ENCODE measurements at places on chromosomes 13 and 19.

DNA sequence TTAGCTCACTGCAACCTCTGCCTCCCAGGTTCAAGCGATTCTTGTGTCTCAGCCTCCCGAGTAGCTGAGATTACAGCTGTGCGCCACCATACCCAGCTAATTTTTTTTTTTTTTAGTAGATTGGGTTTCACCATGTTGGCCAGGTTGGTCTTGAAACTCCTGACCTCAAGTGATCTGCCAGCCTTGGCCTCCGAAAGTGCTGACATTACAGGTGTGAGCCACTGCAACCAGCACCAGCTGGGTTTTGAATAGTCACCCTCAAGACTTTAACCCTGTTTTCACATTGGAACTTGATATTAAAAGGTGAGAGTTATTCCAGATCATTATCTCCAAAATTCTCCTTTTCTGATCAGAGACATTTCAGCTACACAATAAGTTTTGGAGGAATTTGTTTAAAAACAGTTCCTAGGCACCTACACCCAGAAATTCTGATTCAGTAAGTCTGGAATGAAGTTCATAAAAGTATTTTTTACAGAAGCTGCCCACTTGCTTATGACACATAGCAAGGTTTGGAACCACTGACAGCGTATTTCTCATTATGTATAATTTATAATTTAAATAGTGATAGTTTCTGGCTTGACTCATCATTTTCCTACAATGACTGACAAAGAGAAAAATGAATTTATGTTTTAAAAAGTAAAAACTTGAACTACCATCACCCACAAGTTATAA, 417.3 kb downstream of the DIAPH3 start:
- ATAC-seq: no peak

GRCh38 chr19:50705422-50706019, 14.1 kb downstream of the SHANK1 start:
- no peak for ATAC-seq

- no peak for ATAC-seq
Observed at GRCh38 chr13:54445453-54445852, 1416.8 kb downstream of the OLFM4 start.

DNA sequence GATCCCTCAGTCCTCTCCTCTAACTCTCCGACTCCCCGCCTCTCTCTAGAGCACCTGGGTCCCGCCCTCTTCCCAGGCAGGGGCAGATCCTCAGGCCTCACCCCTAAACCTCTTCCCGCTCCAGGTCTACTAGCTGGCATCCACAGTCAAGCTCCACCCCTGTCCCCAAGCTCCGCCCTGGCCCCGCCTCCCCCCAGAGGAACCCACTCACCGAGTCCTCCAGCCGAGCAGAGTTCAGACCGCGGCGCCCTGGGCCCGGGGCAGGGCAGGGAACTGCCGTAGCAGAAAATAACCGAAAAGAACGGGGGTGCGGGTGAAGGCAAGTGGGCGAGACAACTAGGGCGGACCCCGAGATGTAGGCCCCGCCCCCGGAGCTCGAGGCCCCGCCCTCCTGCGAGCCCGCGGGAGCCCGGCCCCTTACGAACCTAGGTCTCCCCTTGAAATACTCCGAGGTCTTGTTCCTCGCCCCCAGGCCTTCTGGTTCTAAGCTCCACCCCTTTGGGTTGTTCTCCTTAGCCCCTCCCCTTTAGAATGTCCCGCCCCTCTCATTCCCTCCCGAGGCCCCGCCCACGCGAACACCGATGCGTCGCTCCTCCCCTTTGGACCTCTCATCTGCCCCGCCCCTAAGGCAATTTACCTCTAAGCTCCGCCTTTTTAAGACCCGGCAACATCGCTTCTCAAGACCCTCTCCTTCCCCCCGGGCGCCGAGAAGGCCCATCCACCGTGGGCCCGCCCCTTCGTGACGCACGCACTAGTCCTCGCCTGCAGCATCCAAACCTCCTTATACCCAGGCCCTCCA, at the start of gene GGN:
Gene GGN (minus strand): TSS at position 485 of the 799 bp plus-strand sequence. CDS start 773 bp downstream, outside the sequence.
- peak; percentile 81 for ATAC-seq

- ATAC-seq: peak; percentile 55
Observed at GRCh38 chr13:26051657-26052311, at the start of gene SHISA2. TSS of gene SHISA2 (minus strand) at chr13:26052016. CDS start at chr13:26050975, 1,041 bp downstream.

DNA sequence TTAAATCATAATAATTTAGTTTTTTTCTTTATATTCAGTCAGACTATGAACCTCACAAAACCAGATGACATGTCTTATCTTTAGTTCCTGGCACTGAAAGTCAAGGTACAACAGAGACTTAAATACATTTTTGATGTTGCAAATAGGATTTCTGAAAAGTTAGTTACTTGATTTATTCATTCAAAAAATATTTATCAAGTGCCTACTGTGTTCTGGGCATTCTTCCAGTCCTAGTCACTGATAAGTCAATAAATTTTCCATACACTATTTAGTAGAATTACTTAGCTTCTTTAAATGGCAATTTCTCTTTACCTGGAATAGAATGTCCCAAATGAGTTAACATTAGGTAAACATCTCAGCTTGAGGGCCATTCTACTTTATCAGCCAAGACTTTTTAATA, 938.3 kb upstream of the PCDH9 start:
- no peak for ATAC-seq

GRCh38 chr19:45496349-45496953, 396 bp downstream of the RTN2 start:
- peak; percentile 35 for ATAC-seq

DNA sequence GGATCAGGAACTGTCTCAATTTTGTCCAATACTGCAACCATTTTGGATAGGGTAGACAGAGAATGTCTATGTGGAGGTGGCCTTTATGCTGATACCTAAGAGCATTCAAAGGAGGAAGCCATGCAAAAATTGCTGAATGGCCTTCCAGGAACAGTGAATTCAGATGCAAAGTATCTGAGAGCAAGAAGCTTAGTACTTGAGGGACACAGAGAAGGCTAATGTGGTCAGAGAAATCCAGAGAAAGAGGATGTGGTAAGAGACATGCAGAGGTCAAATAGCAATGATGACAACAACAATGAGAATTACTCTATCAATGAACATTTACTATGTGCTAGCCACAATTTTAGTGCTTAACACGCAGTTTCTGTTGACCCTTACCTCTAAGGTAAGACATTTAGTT, 785.6 kb upstream of the KLHL1 start:
- ATAC-seq: no peak

GRCh38 chr13:37435881-37436280, 162.7 kb downstream of the POSTN start:
- no peak for ATAC-seq

DNA sequence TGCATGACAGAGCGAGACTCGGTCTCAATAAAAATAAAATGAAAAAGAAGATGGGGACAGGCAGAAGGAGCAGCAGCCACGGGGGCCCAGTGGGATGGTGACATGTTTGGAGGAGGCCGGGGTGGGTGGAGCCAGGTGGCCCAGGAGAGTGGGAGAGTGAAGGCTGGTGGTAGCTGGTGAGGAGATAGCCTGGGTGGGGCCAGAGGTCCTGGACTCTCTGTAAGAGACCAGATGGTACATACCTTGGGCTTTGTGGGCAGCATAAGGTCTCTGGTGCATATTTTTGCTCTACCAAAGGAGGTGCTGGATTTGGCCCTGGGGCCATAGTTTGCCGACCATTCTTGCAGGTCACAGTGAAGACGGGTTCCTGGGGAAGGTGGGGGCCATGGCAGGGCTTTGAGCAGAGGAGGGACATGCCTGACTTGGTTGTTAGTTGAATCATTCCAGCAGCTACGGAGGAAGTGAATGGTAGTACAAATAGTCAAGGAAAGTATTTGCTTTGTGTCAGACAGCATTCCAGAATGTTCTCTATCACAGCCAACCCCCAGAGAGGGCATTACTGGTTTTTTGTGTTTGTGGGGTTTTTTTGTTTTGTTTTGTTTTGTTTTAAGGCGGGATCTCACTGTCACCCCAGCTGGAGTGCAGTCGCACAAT, 69.1 kb downstream of the ARHGEF18 start:
- ATAC-seq: no peak

- no peak for ATAC-seq
Observed at GRCh38 chr13:114148521-114148855, 16.1 kb upstream of the RASA3 start.

- no peak for ATAC-seq
Observed at GRCh38 chr13:76596216-76596615, 290.0 kb downstream of the KCTD12 start.

- ATAC-seq: no peak
Observed at GRCh38 chr19:33396701-33397535, 23.4 kb downstream of the CEBPG start.

DNA sequence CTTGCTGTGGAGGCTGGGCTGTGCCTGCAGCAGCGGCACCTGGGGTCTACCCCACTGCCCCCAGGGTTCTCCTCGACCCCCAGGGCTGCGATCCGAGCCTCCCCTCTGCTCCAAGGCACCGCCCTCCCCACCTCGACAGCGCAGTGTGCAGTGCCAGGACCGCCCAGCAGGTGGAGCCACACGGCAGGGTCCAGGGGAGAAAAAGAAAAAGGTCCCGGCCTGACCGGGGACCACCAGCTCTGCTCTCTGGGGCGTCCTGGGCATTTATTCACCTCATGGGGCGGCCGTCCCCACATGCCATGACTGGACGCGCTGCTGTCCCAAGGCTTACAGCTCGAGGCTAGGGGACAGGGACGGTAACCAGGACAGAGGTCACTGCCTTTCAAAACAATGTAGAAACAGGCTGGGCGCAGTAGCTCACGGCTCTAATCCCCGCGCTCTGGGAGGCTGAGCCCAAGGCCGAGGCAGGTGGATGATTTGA, 10.6 kb downstream of the REXO1 start:
- peak; percentile 34 for ATAC-seq

GRCh38 chr13:90416519-90416918, 931.0 kb upstream of the MIR17HG start:
- ATAC-seq: no peak

GRCh38 chr19:46537136-46538097, 41.8 kb upstream of the PNMA8B start:
- ATAC-seq: no peak

- ATAC-seq: no peak
Observed at GRCh38 chr19:18558202-18558555, 509 bp downstream of the KXD1 start.

DNA sequence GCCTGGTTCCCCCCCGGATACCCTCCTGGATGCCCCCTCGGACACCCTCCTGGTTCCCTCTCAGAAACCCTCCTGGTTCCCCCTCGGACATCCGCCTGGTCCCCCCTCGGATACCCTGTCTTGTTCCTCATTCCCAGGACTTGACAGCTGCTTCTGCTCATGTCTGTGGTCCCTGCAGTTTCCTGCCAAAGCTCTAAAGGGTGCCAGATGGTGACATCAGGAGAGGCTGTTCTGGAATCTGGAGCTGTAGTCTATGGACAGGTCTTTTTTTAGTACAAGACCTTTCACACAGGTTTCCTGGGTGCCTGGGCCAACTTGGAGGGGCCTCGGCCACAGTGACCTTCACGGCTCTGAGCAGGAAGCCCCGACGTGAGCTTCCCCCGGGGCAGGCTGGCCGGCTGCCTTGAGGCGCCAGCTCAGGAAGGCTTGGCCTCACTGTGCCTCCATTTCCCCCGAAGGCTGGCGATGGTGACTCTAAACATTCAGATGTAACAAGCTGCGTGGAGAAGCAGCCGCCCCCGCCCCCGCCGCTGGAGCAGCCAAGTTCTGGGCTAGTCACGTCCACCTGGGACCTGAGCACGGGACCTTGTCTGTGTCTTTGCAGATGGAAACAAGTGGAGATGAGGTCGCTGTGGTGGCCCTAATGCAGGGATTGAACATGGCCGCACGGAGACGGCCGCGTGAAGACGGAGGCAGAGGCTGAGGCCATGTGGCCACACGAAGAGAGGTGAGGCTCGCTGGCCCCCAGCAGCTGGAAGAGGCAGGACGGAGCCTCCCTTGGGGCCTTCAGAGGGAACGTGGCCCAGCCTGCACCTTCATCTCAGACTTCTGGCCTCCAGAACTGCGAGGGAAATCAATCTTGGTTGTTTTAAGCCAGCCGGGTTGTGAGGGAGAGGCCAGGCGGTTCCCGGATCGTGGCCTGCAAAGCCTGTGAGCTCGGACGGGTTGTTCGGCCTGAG, 12.7 kb downstream of the SGTA start:
- peak; percentile 82 for ATAC-seq

- peak; percentile 92 for ATAC-seq
Observed at GRCh38 chr19:53553865-53554791, 16.2 kb downstream of the ZNF331 start.

DNA sequence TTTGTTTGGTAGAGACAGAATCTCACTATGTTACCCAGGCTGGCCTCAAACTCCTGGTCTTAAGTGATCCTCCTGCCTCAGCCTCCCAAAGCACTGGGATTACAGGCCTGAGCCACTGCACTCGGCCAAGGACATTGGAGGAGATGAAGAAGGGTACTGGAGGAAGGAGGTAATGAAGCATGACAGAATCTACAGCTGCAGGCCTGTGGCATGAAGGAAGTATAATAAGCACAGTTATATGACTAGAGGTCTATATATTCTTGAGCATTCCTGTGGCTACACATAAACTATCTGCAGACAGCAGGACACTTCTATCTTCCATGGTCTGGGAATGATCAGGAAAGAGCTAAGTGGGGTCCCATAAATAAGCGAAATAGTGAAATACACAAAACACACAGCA, 18.2 kb downstream of the ZNF565 start:
- ATAC-seq: no peak

GRCh38 chr13:30088312-30088855, 219.0 kb downstream of the KATNAL1 start:
- ATAC-seq: no peak

- ATAC-seq: no peak
Observed at GRCh38 chr13:65540175-65540574, 1690.0 kb downstream of the PCDH9 start.

GRCh38 chr13:78201411-78201810, 282.8 kb upstream of the EDNRB start:
- ATAC-seq: no peak

DNA sequence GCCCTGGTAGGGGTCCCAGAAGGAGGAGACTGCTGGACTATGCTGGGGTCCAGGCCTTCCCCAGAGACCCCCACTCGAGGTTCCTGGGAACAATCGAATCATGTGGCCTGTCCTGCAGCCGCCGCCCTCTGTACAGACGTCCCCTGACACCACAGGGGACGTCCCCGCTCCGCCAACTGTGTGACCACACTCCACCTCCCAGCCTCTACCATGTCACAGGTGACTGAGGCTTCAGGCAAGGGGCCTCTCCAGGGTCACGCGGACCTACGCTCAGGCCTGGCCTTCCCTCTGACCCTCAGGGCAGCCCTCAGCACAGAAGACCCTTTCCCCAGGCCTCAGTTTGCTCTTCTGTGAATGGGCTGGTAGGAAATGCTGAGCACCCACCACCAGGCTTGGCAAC, 13.1 kb upstream of the TMEM161A start:
- no peak for ATAC-seq

All from gastroesophageal sphincter (tissue), 4 donors.